Dermis microvascular lymphatic vessel endothelial cell (primary cell): ENCODE measurements at places on chromosomes 16 and 17.

DNA sequence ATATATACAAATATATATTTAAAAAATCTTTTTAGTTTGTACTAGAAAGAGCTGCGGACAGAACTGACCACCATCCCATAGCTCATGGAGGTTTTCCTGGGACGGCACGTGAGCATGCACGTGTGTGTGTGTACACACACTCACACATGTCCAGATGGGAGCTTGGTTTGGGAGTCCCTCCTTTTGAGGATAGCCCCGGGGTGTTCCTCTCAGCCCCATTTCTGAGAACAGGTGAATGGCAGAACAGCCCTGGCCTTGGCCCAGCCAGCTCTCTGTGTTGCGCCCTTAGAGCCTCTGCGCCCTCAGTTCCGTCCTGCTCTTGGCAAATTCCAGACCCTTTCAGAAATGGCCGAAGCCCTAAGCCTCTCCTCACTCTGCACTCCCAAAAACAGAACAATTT, 70.1 kb downstream of the AMFR start:
- no peak for DNase-seq

DNA sequence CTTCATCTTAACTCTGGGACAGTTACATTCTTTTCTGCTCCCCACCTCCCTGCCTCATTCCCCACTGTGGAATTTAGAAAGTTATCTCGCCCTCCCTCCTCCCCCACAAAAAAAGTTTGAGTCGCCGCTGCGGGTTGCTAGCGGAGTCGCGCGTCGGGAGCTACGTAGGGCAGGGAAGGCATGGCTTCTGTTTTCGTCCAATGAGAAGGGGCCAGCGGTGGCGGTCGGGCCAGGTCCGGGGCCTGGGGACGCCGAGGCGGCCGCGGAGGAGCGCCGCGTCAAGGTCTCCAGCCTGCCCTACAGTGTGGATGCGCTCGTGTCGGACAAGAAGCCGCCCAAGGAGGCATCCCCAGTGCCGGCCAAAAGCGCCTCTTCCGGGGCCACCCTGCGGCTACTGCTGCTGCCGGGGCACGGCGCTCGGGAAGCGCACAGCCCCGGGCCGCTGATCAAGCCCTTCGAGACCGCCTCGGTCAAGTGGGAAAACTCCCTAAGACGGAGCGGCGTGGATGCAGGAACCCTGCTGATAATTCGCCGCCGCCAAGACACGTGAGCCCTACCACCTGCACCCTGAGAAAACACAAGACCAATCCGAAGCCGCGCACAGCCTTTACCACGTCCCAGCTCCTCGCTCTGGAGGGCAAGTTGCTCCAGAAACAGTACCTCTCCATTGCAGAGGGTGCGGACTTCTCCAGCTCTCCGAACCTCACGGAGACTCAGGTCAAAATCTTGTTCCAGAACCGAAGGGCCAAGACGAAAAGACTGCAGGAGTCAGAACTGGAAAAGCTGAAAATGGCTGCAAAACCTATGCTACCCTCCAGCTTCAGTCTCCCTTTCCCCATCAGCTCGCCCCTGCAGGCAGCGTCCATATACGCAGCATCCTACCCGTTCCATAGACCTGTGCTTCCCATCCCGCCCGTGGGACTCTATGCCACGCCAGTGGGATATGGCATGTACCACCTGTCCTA, 8.9 kb downstream of the OR4D1 start:
- DNase-seq: peak; percentile 3

DNA sequence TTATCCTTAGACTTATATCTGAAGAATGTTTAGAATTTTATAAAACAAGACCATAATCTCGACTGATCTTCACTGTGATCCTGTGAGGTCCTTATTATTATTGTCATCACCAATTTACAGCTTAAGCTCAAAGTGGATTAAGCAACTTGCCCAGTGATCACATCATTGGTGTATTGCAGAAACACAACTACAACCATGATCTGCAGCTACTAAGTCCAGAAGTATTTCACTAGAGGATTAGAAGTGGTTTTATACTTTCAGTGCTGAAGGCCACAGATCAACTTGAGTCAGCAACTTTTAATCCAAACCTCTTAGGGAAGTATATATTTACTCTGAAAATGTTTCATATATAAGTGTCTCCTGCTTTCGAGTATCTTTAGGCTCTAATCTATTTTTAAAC, 624.3 kb upstream of the SOX9 start:
- no peak for DNase-seq

DNA sequence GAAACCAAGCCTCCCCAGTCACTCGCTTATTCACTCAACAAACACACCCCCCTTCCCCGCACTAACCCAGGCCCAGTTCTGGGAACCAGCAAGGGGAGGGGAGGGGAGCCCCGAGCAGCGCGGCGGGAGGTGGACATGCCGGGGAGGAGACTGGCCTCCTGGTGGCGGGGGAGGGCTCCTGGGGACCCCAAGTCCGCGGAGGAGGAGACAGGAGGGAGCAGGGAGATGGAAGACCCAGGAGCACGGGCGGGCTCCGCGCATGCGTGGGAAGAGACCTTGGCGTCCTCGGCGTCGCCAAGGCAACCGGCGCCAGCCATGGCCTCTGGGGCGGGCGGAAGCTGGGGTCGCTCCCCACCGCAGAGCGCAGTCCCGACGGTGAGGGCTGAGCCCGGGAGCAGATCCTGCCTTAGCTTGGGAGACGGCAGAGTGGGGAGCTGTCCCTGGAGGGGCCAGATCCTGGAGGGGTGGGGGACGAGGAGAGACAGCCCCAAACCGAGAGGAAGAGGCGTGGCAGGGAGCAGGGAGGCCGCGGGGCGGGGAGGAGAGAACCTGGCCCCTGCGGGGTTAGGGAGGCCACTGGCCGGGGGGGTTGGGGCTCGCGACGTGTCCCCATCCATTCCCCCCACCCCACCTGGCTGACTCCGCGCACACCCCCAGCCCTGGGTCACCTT, at the start of gene PRR29:
Gene PRR29 (plus strand): TSS at position 302 of the 671 bp plus-strand sequence. CDS start 14 bp downstream, at position 316.
- DNase-seq: no peak

DNA sequence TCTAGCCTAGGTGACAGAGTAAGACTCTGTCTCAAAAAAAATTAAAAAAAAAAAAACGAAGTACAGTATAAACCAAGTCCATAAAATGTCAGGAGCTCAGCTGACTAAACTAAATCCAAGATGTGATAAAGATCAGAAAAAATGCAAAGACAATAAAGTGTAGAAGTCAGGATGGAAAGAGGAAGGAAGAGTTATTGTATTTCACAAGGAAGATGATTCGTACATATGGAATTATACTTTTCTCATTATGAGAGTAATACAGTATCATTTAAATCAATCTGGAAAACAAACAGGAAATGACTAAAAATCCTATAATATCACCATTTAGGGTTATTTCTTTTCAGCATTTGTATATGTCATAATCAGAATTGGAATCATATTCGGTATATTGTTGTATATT, 11.4 kb upstream of the APOH start:
- DNase-seq: no peak

DNA sequence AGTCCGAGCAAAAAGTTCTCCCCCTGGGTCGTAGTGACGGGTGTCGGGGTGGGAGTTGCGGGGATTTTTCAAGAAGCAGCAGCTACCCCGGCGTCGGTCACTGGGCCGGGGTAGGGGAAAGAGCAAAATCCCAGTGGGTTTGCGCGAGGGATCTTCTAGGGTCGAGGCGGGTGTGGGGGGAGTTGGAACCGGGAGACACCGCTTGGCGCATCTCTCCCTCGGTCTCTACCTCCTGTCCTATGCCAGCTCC, 2.3 kb upstream of the UBTF start:
- no peak for DNase-seq

GRCh38 chr16:54703339-54703738, 227.3 kb upstream of the IRX5 start:
- no peak for DNase-seq

- DNase-seq: no peak
These were observed 27.5 kb upstream of the ADCY7 start for GRCh38 chr16:50238868-50239301.

GRCh38 chr16:56306690-56307533, 115.6 kb downstream of the GNAO1 start:
- no peak for DNase-seq

DNA sequence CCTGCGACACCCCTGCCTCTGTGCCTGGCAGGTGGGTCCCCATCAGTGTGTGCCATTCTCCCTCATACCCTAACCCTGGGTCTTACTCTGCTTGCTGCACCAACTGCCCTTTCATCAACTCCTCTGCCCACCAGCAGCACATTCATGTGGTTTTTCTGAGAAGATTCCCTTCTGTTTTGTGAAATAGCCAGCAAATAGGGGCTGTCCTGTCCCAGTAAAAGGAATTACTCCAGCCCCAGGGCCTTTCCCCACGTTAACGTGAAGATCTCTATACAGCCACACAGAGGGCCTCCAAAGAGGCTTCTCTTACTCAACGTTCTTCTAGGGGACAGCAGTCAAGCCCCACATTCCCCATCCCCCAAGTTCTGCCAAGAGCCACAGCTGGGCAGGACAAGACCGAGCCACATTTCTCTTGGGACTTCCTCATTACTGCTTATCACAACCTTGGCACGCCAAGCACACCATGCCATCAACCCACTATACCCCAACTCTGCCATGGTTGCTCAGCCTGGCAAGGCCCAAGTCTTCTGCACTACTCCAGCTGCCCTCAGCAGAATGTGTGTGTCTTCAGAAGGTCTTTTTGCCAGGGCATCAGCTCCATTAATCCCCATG, 18.7 kb upstream of the CCL2 start:
- no peak for DNase-seq

GRCh38 chr16:82259731-82260130, 89.7 kb upstream of the MPHOSPH6 start:
- DNase-seq: no peak

- no peak for DNase-seq
These were observed 52.4 kb upstream of the NLK start for GRCh38 chr17:27990100-27990499.

- DNase-seq: no peak
These were observed 39.1 kb downstream of the NDEL1 start for GRCh38 chr17:8474826-8475225.

DNA sequence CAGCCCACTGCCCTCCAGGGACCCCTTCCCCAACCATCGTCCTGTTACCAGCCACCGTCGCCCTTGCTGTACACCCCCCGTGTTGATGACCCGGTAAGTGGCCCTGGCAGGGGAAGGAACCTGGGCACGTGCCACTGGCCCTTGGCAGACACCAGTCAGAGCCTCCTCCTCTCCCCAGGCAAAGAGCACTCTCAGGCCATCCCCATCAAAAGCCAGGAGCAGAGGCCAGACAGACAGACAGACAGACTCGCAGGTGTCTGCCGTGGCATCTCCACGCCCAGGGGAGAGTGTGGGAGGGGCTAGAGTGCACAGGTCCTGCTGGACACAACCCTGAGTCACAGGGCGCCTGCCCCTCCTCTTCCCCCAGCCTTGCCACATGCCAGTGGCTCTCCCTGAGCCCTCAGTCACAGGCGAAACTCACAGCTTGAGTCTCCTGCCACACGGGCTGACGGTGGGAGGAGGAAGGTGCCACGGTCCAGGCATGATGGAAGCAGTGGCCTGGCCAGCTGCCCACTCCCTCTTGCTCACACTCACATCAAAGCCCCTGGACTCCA, 7.8 kb downstream of the CLCN7 start:
- DNase-seq: no peak

GRCh38 chr16:72604375-72604774, 432.4 kb upstream of the PMFBP1 start:
- no peak for DNase-seq

DNA sequence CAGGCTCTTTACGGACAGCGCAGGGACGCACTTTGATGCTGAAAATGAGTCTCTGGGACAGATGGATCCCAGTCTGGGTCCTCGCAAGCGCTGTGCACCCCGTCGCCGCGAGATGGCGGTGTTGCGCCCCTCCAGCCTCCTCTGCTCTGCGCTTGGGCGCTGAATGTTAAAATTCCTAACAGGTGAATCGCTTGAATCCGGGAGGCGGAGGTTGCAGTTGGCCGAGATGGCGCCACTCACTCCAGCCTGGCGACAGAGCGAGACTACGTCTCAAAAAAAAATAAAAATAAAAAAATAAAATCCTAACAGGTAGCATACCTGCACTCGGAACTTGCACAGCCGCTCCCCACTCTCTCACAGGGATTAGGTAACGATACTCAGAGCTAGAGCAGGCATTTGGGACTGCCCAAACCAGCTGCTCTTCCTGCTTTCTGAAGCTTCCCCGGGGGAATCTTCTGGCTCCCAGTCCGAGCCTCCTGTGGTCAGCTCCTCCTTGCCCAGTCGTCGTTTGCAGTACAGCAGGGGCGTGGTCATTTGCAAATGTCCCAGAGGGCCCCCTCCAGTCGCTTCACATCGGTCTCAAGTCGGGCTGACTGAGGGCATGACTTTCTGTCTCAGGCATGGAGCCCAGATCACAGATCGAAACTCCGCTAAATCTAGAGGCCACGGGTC, 26.2 kb upstream of the OSGIN1 start:
- peak; percentile 54 for DNase-seq

DNA sequence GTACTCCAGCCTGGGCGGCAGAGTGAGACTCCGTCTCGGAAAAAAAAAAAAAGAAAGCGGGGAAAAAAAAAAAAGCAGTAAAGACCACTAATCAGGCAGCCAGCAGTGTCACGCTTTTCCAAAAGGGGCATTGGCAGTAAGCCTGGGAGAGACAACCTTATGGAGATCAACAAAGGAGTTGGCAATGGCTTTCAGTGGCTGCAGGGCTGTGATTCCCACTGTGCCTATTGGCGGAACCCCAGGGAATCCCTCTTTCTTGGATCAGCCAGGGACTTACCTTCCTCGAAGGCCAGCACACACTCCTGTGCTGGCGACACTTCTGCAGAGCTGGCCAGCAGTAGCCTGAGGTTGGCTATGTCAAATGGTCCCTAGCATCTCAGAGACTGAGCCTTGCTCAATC, 43.2 kb upstream of the ZFHX3 start:
- no peak for DNase-seq

GRCh38 chr17:66357037-66357436, 54.6 kb downstream of the PRKCA start:
- DNase-seq: no peak

GRCh38 chr17:64005734-64006167, 7.6 kb downstream of the PRR29 start:
- DNase-seq: peak; percentile 64

DNA sequence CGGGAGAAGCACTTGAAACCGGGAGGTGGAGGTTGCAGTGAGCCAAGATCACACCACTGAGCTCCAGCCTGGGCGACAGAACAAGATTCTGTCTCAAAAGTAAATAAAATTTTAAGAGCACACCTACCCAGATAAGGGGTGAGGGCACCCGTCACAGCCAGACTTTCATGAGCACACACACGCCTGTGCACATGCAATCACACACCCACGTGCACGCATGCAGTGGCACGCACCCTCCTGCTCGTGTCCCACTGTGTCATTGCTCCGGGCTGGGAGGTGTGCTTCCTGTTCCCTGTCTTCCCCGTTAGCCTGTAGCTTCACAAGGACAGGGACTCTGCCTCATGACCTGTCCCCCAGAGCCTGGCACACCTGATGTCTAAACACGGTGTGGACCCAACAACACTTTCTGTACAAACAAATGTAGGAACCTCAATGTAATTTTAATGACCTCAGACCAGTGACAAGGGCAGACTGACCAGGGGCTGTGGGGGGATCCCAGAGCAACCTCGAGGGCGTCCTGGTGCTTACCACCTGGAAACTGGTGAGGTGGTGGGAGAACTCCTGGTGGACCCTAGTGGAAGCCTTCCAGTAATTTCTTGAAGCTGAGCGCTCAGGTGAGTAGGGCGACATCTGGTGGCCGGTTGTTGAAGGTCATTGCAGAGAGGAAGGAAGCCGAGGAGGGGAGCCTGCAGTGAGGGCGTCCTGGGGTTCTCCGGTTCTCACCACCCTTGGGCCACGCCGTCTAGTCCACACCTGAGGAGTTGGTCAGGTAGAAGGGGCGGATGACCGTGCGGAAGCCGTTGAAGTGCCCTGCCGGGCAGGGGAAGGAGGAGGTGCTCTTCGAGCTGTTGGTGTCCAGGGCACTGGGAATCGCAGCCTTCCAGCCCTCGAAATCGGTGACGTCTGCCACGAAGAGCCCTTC, 8.6 kb downstream of the LGALS3BP start:
- peak; percentile 82 for DNase-seq

GRCh38 chr16:84703681-84704080, 3.9 kb downstream of the USP10 start:
- no peak for DNase-seq
